SK-N-SH treated with all-trans-retinoic acid at 6 μM for 48 hours (cell line): ENCODE measurements at places on chromosomes 3 and 15.
A peak's percentile ranks its signal among the peaks of the same experiment; 100 is the strongest.

- ATAC-seq = no peak
These were observed 398.1 kb downstream of the GABRB3 start for GRCh38 chr15:26374806-26375205.

- peak; percentile 91 for ATAC-seq
These were observed 96.8 kb downstream of the DUT start for GRCh38 chr15:48427960-48428547.

GRCh38 chr3:56725175-56725574 lies 42.1 kb upstream of the TASOR start:
- ATAC-seq = no peak

- ATAC-seq = no peak
These were observed 4.6 kb downstream of the CFAP100 start for GRCh38 chr3:126399351-126399735.

DNA sequence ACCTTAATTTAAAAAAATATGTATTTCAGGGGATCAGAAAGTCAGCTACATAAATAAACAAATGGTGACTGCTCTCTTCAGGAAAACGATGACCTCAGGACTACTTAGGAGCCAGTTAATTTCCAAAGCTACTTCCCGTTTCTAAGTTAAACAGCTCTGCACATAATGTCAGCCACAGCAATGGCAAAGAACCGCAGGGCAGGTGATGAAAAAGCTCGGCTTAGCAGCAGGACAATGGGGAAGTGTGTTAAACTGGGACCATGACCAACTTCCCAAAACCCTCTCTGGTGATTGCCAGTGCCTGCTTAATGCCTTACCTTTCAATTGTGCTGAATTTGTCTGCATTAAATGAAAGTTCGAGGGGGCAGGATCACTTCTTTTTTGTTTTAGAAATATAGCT lies 258.9 kb downstream of the FHIT start:
- no peak for ATAC-seq

DNA sequence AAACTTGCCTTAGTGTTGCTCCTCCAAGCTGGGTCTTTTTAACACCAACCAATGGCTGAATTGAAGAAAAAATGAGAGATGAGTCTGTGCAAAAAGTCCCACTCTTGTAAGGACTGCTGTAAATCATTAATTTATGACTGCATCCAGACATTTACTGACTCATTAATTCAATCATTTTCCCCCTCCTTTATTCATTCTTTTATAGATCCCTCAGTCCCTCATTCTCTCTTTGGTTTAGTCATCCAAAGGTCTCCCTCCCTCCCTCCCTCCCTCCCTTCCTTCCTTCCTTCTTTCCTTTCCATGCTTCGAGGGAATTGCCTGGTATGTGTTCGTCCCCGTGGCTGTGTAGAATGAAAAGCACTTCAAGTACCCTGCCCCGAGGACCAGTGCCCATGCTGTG lies 35.3 kb upstream of the MRPS22 start:
- ATAC-seq = peak; percentile 5

DNA sequence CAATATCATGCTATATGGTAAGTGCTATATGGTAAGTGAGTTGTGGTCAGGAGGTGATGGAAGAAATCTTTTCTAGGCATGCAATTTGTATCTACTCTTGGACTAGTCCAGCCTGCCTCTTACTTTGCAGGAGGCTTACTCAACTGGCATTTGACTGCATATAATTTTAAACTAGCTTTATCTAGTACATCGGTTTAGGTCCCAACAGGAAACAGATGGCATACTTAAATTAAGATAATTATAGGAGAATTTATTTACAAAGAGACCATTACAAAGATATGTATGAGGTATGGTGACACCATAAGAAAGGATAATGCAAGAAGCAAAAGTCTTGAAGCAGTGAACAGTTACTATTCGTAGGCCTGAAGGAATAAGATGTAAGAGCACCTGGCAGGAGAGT lies 7.8 kb downstream of the SLC28A2 start:
- ATAC-seq = no peak
